ENCODE measurements at places on chromosomes 2 and 18.

DNA sequence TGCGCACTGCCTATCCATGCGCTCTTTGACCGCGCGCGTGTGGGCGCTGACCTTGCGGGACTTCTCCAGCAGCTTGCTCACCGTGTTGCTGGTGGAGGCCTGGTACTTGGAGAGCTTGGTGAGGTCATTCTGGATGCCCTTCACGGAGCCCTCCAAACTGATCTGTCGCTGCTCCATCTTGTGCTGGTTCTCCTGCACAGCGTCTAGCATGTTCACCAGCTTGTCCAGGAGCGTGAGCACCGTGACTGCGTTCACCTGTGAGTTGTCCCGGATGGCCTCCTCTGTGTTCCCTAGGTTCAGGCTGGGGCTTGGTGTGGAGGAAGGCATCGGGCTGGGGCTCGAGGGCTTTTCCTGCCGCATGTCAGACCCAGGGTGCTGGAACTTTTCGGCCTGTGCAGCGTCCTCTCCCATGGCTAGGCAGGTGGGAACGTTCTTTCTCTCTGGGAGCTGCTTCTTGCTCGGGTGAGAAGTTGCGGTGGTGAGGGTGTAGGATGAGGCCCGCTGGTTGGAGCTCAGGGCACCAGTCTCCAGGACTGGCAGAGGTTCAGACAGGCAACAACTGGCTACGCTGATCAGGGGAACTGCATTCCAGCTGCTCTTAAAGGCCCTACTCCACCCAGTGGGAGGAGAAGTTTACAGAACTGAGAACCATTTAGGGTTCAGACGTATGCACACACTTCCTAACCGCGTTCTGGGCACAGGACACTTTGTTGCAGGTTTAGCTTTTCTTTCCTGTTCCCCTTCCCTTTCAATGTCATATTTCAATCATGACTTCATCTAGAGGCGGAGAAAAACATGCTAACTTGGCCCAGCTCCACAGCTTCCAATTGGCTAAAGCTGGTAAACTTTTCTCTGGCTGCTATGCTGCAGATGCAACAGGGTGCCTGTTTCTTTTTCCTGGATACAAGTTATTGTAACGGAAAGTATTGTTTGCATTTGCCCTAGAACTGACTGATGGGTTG is at the start of gene CAVIN2:
Gene CAVIN2 (minus strand): TSS at position 574 of the 962 bp plus-strand sequence. CDS start 163 bp downstream, at position 411.
- DNase-seq, result no peak

DNA sequence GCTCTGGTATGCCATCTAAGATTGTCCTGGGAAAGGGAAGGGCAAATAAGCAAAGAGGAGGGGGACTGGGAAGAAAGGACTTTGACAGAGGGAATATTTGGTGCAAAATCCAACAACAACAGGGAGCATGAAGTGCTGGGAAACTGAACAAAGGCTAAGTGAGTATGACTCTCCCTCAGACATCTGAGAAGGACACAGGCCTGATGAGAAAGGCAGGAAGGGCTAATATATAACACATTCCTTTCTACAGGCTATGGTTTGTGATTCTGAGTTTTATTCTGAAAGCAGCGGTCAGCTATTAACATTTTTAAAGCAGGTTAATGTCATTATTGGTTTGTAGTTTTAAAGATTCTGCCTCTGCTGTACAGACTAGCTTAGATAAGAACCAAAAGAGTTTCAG is 1579.5 kb downstream of the LRP1B start:
- DNase-seq, result no peak

- DNase-seq, result no peak
Measured at GRCh38 chr18:48687346-48688042, 148.7 kb downstream of the CTIF start.

GRCh38 chr2:9703085-9703678 is 72.4 kb upstream of the YWHAQ start:
- peak; percentile 61 for DNase-seq

DNA sequence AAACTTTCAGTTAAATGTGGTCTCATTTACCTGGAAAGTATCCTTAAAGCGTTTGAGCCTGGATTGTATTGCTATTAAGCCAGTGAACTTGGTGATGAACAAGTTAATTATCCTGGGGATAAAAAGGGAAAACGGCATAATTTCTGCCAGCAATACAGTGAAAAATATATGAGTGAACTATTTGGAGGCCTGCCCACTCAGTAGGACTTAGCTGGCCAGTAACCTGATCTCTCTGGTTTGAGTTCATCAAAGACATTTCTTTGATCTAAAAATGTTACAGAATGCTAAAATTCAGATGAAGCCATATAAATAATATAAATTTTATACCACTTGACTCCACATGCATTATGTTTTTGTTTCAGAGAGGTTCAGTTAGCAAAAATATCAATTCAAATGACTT is 241.1 kb upstream of the VWC2L start:
- DNase-seq, result no peak

- no peak for DNase-seq
Measured at GRCh38 chr2:160169471-160169870, 30.6 kb downstream of the ITGB6 start.

GRCh38 chr2:46804794-46805193 is 110.8 kb downstream of the MCFD2 start:
- DNase-seq, result no peak

- DNase-seq, result no peak
Measured at GRCh38 chr2:205885492-205886099, 200.4 kb downstream of the INO80D start.

DNA sequence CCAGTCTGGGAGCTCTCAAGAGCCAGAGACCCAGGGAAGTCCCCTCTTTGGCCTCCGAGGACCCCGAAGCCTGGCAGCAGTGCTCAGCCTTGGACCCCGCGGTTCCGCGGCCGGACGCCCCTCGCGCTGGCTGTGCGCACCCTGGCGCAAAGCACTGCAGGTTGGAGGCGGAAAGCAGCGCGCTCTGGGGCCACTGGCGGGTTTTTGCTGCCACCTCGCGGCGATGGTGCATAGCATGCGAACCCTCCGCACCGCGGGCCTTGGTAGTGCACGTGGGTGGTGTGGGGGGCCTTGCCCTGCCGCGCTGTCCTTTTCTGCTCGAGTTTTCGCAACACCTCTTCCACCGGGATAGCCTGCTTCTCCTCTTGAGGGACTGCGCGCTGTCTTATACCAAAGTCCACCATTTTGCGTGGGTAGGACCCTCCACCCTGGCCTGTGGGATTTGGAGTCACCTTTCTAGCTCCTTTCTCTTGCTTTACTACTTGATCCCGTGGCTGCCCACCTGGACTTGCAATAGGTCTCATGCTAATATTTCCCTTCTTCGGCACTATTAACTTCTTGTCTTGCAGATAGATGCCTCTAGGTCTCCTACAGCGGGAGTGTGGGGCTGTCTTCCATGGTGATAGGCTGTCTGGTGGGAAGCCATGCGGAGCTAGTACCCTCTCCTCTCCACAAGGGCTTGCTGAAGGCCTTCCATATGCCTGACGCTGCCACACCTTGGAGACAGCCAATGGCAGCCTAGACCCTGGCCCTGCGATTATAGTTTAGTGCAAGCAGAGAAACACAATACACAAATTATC is 14.3 kb downstream of the SIX3 start:
- DNase-seq, result peak; percentile 30

GRCh38 chr2:59804732-59805131 is 748.7 kb downstream of the BCL11A start:
- no peak for DNase-seq

DNA sequence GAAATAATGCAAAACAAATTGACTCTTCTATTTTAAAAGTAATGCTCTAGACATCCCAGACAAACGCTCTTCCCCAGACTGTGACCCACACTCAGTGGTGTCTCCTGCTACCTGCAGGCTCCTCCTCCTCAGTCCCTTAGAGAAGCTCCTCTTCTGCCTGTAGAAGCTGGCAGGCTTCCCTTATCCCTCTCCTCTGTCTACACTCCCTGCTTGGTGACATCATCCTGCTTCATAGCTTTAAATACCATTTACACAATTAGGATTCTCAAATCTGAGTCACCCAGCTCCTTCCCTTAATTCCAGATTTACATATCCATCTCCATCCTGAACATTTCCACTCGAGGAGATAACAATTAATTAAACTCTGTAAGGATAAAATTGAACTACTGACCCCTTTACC is 167.9 kb downstream of the FBXO15 start:
- DNase-seq, result no peak

GRCh38 chr2:219175928-219176817 is 552 bp downstream of the CNPPD1 start:
- DNase-seq, result no peak
